G401 (cell line): ENCODE measurements at places on chromosomes 6 and 20. TPM values are rescaled to one million over a fixed set of nuclear protein-coding genes. Genes with fewer than 3 reads are reported as not detected.

Gene ZBTB12
- total RNA-seq, result 20.0 and 22.3 TPM in 2 replicates

Gene MEA1
- 77.0 and 78.3 TPM in 2 replicates for total RNA-seq

Gene HLA-DQB2
- total RNA-seq, result not detected in 2 replicates

Gene LAMA4
- 2.3 and 2.6 TPM in 2 replicates for total RNA-seq

Gene SLC22A7
- total RNA-seq, result not detected in 2 replicates

Gene GLP1R
- not detected in 2 replicates for total RNA-seq

Gene FAM209B
- not detected in 2 replicates for total RNA-seq

Gene ERGIC3
- total RNA-seq, result 344 and 371 TPM in 2 replicates

Gene EPHA7
- total RNA-seq, result 0.98 and 1.5 TPM in 2 replicates

Gene TINAG
- not detected in 2 replicates for total RNA-seq

Gene RWDD2A
- total RNA-seq, result 3.9 and 5.5 TPM in 2 replicates

Gene OVOL2
- not detected in 2 replicates for total RNA-seq

Gene BNIP5
- not detected in 2 replicates for total RNA-seq

Gene PGC
- not detected in 2 replicates for total RNA-seq

Gene APCDD1L
- not detected in 2 replicates for total RNA-seq

Gene PAK1IP1
- 31.3 and 43.1 TPM in 2 replicates for total RNA-seq

Gene CASS4
- total RNA-seq, result 0.51 TPM in 1 of 2 replicates, not detected in the other

Gene SAPCD1
- 13.0 and 15.4 TPM in 2 replicates for total RNA-seq

Gene SRSF6
- total RNA-seq, result 24.1 and 27.9 TPM in 2 replicates

Gene KIF3B
- 14.6 and 19.1 TPM in 2 replicates for total RNA-seq

Gene PKIG
- total RNA-seq, result 37.1 and 69.0 TPM in 2 replicates

Gene FAM83C
- not detected in 2 replicates for total RNA-seq

Gene SYTL3
- 3.1 TPM in 1 of 2 replicates, not detected in the other for total RNA-seq

Gene LCA5
- total RNA-seq, result 18.8 and 24.2 TPM in 2 replicates

Gene GCM1
- not detected in 2 replicates for total RNA-seq

Gene SFTA2
- total RNA-seq, result not detected in 2 replicates

Gene HTR1E
- not detected in 2 replicates for total RNA-seq

Gene ELOVL5
- 6.6 and 12.2 TPM in 2 replicates for total RNA-seq

Gene COL9A3
- total RNA-seq, result 8.6 TPM in 2 replicates

Gene TRIM10
- total RNA-seq, result not detected in 2 replicates

Gene KIF6
- 0.20 and 0.62 TPM in 2 replicates for total RNA-seq

Gene GDAP1L1
- total RNA-seq, result not detected in 2 replicates

Gene THBS2
- 0.14 and 0.18 TPM in 2 replicates for total RNA-seq
